Tongue (tissue), 3 donors: ENCODE measurements at places on chromosomes 11 and 22. TPM values are rescaled to one million over a fixed set of nuclear protein-coding genes. Genes with fewer than 3 reads are reported as not detected.

The KCNQ1 gene
- total RNA-seq: 2.6 TPM

The HEPACAM gene
- 0.21 TPM for total RNA-seq

- no peak for DNase-seq
Measured at GRCh38 chr11:60710482-60710881, 11.1 kb downstream of the MS4A8 start.

The GVQW3 gene
- 3.8 TPM for total RNA-seq

GRCh38 chr22:35345808-35346505 is 34.9 kb upstream of the HMOX1 start:
- no peak for DNase-seq

GRCh38 chr11:48058064-48058463 is 77.7 kb downstream of the PTPRJ start:
- no peak for DNase-seq

The MPEG1 gene
- total RNA-seq: 7.5 TPM

- no peak for DNase-seq
Measured at GRCh38 chr11:43486141-43486540, 127.4 kb downstream of the TTC17 start.

The MMP8 gene
- total RNA-seq: 0.51 TPM
